HCT116 (cell line): ENCODE measurements at places on chromosomes 7 and 10.

DNA sequence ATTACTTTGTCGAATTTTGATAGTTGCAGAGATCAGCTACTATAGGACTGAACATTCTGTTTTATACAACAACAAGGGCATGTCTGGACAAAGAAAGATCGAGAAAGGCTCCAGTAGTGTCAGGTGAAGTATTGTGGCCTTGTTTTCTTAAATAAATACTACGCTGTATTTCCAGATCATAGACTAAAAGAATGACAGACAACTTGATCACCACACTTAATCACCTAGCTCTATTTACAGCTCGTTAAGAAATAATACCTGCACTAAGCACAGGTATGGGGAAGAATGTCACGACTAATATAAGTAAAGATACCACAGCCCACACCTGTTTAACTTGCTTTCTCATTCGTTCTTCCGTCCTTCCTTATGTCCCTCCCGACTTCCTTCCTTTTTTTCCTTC is 269.2 kb downstream of the HGF start:
- no peak for DNase-seq

DNA sequence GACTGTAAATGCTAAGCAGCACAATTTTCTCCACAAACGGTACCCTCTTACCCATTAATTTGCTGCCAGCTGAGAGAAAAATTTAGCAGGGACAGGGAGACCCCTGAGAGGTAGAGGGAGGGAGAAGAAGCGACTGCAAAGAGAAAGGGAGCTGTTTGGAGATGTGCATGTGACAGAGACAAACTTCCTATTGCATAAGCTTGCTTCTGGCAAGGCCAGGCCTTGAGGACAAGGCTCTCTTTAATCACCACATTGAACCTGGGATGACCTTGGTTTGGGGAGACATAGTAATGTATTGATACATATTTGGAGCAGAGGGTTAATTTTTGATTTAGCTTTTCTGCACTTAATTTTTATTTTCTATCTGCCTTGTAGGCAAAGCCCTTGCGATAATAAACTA is 31.1 kb upstream of the HIBADH start:
- no peak for DNase-seq

DNA sequence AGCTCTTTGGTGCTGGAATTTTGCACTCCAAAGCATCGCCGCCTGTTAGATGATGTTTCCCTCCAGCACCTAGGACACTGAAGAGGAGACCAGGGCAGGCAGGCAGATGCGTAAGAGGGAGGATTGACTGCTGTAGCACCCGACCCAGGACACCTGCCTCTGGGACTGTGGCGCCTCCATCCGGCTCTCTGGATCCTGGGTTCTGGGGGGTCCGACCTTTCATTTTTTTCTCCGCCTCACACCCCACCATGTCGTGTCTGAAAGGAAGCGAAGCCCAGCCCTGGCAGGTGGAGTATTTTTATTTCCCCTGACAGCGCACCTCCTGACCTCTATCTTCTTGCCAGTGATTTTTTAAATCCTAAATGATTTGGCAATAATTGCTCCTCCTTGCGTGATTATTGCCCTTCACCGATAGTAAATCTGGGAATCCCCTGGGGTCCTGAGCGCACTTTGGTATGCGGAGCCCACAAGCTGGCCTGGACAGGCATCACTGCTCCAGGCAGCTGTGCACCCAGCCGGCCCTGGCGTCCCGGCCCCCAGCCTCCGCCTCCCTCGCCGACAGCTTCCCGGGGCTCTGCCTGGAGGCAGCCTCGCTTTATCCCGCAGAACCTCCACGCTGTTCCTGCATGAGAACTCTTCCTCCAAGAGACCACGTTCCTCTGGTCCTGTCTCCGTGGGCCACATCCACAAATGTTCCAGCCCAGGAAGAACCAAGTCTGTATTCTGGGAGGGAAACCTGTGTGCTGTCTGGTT is 48.4 kb downstream of the LHPP start:
- DNase-seq = no peak

DNA sequence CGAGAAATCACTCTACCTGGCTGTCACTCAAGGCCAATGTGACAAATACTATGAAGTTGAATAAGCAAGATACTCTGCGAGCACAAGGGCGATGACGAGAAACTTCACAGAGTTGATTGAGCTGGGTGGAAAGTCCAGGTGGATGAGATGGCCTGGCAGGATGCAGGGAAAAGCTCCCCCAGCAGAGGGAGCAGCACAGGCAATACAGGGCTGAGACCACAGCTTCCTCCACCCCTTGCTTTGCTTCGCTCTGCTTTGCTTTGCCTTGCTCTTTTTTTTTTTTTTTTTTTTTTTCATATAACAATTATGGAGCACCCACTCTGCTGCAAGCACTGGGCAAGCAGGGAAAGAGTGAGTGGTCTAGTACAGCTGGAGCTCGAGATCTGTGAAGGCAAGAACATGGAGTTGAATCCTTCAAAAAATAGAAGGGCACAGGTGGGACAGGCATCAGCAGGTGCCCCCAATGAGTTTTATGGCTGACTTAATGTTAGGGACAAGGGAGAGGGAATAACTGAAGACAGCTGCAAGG is 88.3 kb downstream of the CABCOCO1 start:
- peak; percentile 64 for DNase-seq

DNA sequence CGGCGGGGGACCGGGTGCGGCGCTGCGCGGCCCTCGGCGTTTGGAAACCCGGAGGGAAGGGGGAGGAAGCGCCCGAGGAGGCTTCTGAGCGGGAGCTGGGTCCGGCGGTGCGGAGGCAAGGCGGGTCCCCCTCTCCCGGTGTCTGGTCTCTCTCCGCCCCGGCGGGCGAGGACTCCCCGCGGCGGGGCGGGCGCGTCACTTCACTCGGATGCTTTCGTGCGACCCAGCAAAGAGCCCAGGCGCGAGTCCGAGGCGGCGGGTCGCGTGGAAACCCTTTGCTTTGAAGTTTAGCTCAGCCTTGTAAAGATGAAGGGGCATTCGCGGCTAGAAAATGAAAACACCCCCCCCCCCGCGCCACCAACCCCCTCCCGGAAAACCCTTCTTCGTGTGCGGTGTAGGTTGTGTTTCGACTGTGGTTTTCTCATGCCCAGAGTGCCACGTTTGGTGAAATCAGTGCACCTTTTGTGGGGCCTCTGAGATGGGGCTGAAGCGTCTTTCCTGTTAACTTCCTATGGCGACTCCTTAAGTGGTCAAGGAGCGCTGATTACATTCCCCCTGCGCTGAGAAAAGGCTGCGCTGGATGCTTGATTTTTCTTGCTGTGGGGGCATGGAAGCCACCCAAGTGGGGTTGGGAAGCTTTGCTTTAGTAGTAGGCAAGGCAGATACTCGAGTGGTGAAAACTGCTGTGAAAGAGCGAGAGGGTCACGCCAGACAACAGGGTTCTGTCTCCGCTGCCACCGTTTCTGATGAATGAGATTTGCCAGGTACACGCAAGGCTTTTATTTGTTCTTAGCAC is 876 bp downstream of the GNAI1 start:
- no peak for DNase-seq

DNA sequence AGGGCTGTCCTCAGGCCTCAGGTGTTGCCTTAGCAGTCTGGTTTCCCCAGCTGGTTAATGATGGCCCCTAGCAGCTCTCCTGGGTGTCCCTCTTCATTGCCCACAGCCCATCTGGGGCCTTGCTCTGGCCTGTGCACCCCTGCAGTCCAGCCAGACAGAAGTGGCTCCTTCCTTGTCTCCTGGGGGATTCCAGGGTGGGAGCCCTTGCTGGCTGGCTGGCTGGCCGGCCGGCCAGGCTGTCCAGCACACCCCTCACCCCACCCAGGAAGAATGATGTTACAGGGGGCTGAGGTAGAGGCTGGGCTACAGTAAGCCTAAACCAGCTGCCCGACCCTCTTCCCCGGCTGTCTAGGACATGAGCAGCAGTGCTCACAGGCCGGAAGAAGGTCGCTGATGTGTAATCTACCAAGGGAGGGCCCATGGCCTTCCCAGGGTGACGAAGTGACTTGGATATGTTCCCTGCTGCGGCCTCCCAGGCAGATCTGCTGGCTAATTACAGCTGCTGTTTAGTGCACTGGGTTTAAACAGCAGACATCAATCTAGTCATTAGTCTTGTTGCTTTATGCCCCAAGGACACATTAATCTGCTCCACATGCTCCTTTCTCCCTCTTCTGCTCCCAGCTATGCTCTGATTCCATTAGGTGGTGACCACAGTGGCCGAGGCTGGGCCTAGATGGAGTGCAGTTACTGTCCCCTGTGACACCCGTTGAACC is 53.8 kb upstream of the LRRC4 start:
- no peak for DNase-seq

- DNase-seq = no peak
Measured at GRCh38 chr10:34213805-34214197, 601.3 kb downstream of the PARD3 start.

DNA sequence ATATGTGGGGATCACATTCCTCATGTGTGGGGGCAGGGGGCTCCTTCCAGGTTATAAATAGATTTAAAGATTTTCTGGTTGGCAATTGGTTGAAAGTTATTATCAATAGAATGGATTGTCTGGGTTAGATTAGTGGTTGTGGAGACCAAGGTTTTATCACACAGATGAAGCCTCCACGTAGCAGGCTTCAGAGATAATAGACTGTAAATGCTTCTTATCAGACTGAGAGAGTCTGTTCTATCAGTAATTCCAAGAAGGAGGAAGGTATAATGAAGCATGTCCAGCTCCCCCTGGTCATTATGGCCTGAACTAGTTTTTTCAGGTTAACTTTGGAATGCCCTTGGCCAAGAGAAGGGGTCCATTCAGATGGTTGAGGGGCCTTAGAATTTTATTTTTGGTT is 117.7 kb upstream of the FGFR2 start:
- DNase-seq = no peak

DNA sequence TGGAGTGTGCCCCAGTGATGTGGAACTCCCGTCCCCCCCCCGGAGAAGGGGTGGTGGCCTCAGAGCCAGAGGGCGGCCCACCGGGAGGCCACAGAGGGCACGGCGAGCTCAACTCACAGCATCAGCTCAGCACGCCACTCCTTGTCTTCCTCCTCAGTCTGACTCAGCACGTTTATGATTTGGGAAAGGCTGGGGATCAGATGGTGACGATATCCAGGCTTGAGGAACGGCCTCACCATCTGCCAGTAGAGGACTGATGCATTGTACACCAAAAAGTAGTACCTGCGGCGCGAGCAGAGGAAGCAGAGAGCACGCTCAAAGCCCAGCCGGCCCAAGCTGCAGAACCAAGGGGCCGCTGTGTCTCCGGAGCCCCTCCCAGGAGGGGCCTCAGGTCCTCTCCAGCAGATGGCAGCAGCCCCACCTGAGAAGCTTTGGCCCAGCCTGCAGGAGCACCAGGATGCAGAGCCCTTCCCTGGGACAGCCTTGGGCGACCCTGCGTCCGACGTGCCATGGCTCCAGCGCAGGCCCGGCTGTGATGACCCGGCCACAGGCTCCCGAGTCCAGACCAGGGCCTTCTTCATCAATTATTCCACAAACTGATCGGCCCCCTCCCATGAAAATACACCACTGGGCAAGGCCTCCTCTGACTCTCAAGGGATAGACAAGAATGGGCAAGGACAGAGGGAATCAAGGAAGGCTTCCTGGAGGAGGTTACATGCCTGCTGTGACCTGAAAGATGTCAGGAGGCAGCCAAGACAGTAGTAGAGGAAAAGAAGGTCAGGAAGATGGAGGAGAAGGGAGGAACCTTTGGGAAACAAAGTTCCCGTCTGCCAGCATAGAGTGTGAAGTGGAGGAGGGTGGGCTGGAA is 3.7 kb downstream of the CFAP46 start:
- DNase-seq = no peak

GRCh38 chr7:47405921-47406800 is 175.8 kb downstream of the TNS3 start:
- no peak for DNase-seq

GRCh38 chr7:27782849-27783248 is 42.9 kb downstream of the TAX1BP1 start:
- DNase-seq = no peak

- DNase-seq = no peak
Measured at GRCh38 chr7:157589680-157590079, 252.9 kb downstream of the DNAJB6 start.

DNA sequence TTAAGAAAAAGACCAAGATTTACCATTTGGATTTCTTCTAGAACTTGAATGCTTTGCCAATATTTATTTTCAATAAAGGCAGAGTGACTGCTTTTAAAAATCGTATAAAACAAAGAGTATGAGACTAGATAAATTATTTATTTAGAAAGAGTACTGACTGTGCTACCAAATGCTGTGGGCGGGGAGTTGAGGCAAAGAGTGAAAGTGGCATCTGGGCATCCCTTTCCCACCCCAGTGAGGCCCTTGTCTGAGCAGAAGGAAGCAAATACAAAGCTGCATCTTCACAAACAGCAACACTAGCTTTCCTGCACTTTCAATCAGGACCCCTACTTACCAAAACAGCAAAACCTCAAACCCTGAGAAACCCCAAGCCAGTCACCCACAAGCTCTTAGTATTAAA is 34.9 kb downstream of the ITGB1 start:
- no peak for DNase-seq

DNA sequence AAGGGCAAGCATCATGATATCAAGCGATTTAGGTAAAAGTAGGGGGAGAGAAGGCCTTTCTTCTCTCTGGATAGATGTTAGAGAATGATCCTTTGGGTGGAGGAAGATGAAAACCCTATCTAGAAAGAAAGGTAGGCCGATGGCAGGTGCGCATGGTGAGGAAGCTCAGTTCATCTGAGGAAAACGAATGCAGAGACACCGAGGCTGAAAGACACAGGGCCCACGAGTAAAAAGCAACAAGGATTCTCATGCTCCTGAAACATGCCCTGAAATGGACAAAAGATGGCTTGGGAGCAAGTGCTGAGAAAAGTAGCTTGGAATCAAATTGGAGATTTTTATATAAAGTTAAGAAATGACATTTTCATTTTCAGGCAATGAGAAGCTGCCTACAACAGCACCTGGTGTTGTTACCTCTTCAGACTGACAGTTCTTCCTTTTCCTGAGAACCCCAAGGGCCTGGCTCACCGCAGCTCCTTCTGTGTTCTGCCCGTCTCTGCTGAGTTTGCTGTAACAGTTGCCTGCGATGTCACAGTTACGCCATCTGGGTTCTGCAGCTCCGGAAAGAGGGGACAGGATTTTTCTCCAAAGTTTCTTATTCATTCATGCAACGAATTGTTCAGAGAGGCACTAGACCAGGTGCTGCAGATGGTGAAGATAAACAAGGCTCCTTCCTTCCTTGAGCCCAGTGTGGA is 402.0 kb upstream of the KLF6 start:
- no peak for DNase-seq

- no peak for DNase-seq
Measured at GRCh38 chr7:101535351-101535751, 93.7 kb downstream of the MYL10 start.

- DNase-seq = no peak
Measured at GRCh38 chr7:128791972-128792327, 182 bp downstream of the CCDC136 start.
